NK-92 treated with Interleukin-12 subunit alpha and Interleukin-12 subunit beta, amount 100 ng/mL, for 24 hours (cell line): ENCODE measurements at places on chromosomes 1 and 21.

DNA sequence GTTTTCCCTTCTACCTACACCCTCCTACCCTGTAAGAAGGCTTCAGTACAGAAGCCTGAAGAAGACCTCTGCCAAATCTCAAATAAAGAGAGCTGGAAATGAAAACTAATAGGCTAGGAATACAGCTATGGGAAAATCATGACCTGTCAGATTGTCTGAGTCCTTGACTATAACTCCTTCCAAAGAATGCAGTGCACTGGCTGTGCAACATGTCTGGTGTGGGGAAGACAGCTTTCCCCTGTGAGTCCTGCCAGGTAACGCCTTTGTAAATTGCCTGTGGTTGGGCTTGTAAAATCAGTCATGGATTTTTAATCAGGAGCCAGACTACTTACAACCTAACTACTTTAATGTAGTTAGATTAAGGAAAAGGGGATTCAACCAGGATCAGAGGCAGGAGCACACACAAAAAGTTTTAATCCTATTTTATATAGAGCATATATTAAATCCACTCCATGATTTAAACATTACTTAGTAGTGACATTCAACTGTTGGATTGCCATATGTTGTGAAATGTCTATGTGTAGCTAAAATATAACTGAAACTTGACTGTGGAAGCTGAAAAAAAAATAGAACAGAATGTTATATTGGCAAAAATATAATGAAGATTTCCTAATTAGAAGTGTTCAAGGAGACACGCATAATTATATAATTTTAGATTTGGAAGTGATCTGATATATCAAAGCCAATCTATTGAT lies 1667.8 kb downstream of the KCNT2 start:
- DNase-seq: no peak

DNA sequence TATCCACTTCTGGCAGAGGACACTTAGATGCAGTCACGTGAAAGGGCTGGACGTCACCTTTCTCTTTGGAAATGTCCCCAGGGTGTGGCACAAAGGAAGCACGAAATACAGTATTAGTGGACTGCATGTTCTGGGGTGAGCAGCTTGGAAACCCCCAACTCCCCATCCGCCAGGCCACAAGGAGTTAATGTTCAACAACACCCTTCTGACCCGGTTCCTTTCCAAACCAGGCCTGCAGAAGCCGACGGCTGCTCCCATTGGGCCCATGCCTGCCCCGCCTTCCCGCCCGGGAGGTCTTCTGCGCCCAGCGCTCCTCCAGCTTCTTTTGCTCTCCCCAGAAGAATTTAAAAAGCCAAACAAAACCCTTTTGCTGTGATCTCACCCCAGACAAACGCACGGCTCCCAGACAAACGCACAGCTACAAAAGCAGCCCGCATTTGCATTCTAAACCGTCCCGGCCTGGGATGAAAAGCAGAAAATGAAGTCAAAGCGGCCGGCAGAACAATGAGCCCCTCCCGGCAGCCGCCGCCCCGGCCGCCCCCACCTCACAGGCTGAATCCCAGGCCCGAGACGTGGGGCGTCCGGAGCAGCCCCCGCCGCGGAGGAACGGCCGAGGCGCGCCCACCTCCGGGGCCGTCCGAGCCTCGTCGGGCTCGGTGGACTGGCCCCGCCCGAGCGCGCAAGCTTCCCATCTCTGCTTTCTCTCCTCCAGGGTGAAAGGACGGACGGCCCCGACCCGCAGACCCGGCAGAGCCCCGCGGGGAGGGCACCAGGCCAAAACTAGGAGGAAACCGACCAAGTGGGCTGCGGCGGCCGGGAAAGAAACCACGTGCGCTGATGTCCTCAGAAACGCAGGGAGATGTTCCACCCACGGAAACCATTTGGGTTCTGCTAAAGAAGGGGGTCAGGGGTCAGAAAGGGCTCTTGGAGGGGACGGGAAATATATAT lies 101.9 kb downstream of the PLPP3 start:
- no peak for DNase-seq

DNA sequence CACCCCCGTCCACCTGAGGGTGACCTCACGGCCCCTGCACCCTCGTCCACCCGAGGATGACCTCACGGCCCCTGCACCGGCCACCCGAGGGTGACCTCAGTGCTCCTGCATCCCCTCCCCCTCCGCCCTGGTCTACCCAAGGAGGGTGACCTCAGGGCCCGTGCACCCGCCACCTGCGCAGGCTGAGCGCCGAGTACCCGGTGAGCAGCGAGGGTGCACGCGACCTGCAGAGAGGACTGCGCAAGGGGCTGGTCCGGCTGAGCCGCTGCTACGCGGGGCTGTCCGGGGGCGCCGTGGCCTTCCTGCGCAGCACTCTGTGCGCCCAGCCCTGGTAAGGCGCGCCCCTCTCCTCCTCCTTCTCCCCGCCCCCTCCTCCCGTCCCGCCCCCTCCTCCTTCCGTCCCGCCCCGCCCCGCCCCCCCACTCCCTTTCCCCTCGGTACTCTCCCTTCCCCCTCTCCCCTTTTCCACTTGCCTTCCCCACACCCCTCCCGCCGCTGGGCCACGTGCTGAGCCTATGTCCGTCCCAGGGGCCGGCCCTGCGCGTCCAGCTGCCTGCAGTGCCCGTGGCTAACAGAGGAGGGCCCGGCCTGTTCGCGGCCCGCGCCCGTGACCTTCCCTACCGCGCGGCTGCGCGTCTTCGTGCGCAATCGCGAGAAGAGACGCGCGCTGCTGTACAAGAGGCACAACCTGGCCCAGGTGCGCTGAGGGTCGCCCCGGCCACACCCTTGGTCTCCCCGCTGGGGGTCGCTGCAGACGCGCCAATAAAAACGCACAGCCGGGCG lies 28.4 kb downstream of the TRIM11 start:
- no peak for DNase-seq

DNA sequence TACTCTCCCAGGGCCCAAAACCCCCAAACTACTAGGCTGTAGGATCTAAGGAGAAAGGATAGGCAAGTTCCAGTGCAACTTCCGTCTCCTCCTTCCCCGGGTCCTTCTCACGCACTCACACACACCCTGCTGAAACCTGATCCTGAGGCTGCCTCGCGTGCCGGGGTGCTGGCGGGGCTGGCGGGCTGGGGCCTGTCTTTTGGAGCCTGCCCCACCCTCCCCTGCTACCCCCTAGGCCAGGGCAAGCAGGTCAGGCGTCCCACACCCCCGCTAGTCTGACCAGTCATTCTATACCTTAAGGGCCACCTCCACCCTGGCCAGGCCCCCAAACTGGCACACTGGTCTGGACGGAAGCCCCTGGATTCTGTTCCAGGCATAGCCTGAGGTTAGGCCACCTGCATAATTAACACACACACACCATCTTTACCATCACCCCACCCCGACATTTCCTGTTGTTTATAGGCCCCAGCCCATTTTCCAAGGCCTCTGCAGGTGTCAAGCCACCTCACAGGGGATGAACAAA lies 48.3 kb upstream of the ARTN start:
- no peak for DNase-seq

- no peak for DNase-seq
Measured at GRCh38 chr1:221509575-221510355, 232.1 kb downstream of the DUSP10 start.

DNA sequence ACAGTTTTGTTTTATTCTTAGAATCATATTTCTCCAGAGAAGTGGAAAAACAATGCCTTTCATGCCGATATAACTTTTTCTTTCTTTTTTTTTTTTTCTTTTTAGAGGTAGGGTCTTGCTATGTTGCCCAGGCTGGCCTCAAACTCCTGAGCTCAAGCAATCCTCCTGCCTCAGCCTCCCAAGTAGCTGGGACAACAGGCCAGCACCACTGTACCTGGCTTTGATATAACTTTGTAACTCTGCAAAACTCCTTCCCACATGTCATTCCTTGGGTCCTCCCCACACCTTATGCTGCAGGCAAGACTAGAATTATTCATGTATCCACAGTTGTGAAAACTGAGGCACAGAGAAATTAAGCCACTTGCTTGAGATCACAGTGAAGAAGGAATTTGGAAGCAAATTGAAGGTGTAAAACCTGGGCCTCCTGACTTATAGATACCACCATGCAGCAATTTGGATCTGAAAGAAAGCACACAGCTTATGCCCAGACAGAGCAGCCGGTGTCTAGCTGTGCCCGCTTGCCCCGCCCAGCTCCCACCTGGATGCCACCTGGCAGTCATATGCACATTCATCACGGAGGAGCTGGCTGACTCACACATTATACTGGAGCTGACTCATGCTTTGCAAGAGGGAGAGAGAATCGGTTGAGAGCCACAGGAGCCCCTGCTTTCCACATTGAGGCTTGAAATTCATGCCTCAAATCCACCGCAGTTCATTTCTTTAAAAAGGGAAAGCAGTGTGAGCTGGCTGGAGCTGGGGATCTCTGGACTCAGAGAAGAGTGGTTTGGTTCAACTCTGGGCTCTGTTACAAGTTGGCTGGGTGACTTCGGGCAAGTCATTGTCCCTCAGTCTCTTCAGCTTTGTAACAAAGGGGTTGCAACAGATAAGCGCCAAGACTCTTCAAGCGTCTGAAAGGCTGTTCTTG lies 8.3 kb upstream of the SLC2A1 start:
- DNase-seq: no peak

DNA sequence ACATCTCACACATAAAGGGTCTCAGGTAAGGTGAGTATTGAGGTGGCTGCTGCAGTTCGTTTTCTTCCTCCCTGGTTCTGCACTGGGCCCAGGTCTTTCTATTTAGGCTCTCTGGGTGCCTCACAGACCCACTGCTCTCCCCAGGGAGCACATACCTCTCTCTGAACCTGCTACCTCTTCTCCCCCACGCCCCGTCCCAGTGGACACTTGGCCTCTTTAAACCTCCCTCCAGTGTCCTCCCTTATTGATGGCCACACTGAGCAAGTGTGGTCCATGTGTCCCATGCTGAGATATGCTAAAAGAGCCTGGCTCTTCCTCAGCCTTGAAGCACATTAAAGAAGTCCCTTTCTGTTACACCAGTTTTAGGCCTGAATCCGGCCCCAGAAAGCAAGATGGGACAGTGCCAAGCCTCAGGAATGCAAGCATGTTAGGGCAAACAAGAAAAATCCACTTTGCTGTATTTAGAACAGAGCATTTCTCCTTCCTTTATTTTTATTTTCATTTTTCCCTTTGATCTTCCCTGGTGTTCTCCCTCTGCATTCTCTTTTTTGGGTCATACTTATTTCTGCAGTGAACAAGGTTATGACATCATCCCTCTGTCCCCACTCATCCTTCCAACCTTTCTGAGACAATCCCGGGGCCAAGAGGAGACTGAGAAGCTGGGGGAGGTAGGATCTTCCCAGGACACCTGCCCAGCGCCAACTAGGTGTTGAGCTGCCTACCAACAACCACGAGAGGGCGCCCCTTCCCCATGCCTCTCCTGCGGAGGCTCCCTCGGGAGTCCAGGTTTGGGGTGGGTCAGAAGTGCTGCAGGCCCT lies 5.0 kb upstream of the CHI3L2 start:
- DNase-seq: peak; percentile 79

DNA sequence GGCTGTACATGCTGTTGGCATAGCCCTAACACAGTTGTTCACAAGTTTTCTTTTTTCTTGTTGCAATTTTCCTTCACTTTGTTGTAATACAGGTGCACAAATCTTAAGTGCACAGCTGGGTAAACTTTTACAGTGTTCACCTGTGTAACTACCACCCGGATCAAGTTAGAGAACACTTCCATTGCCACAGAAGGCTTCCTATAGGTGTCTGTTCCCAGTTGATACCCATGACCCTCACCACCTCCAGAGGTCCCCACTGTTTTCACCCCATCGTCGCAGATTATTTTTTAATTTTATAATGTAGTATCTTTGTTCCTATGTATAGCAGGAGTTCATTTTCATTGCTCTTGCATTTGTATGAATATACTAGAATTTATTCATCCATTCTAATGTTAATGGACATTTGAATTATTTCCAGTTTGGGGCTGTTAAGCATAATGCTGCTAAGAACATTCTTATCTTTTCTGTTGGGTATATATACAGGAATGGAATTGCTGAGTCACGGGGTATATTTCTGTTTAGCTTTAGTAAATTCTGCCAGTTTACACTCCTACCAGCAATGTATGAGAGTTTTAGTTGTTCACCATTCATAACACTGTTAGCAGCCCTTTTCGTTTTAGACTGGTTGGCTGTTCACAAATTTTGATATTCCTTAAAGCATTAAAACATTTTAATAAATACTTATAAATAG lies 16.4 kb downstream of the SPRTN start:
- no peak for DNase-seq

GRCh38 chr1:247456021-247456420 lies 1.9 kb downstream of the OR2B11 start:
- no peak for DNase-seq

DNA sequence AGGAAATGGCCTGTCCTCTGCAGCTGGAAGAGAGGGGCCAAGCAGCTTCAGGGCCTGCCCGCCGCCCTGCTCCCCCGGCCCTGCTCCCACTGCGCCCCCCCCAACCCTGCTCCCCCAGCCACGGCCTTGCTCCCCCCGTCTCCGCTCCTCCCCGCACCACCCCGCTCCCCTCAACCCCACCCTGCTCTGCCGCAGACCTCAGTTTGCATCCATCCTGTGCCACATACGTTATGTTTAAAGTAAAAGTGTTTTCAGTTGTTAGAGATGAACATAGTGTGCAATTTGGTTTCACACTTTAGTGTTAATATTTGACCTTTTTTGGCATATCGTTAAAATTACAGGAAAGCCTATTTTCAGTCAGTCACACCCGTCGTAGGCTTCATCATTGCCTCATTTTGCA lies 34.1 kb upstream of the DIP2A start:
- no peak for DNase-seq

- no peak for DNase-seq
Measured at GRCh38 chr1:93317207-93317606, 28.5 kb upstream of the DR1 start.

DNA sequence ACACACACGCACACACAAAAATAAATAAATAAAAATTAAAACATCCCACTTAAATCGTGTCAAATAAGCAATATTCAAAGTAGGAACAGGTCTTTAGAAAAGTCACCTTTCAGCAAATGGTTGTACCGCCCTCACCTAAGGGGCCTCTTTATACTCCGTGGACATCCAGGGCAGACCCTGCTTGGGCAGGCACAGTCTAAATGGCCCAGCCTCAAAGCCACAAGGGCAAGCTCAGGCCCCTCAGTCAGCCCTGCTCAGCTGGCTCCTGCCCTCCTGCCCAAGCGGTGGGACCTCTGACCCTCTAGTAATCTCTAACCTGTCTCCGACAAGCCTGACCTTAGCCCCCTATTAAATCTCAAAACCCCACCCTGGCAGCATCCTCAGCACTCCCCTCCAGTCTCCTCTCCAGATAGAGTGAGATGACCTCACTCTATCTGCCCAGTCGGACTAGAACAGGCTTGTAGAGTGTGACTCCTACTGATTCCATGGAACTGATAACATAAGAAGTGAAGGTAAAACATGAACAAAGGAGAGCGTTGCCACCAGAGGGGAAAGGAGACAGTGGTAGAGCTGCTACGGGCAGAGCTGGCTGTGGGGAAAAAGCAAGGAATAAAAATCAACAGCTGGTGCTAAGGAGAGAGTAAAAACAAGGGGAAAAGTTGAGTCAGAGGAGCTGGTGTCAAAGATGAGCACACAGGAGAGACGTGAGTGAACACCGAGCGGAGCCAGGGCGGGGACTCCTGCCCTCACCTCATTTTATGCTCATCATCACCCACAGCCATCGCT lies 36.0 kb downstream of the SIPA1L2 start:
- DNase-seq: no peak
